ENCODE measurements at places on chromosomes 2 and 18.

DNA sequence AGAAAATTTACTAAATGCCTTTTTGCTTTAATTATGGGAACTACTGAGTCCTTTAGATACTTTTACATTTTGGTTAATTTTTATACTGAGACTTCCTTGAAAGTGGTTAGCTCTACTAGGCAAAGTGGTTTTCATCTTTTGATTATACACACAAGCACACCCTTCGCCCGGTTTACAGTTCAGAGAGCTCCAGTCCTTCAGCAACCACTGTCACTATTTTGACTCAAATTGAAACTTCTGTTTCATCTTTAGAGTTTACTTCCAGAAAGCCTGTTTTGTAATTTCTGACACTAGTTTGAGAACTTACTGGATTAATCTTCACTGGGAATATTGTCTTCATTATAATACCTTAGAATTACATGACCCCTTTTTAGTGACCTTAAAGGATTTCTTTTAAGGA lies 140.3 kb upstream of the FOSL2 start:
- DNase-seq: peak; percentile 37

DNA sequence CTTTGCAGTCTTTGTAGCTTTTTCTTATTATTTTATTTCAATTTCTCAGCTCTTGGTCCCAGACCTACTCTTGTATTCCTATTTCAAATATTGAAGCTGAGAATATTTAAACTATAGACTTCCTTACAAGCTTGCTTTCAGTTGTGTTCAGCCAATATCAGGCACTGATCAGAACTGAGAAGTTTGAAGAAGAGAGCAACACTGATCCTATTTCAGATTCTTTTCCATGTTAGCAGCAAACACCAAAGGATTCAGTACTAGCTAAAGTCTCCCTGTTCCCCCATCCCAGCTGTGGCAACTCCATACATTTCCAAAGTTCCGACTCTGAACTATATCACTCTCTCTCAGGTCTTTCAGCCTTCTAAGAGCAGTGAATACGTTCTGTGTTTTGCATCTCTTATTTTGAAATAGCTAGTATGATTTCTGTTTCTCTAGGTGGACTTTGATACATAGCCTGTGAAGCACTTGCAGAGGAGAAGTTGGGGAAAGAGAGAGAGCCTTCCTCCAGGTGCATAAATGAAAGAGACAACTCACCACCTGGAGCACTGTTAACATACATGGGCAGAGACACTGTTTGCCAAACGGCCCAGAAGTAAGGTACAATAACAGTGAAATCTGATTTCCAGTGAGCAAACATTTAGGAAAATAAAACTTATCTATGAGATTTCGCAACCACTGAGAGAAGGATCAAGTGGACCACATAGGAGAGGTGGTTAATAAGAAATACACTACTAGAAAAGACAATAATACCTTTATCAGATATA lies 135.0 kb upstream of the ZNF804A start:
- no peak for DNase-seq

- no peak for DNase-seq
These were observed 84.9 kb downstream of the PDCL3 start for GRCh38 chr2:100647709-100648108.

DNA sequence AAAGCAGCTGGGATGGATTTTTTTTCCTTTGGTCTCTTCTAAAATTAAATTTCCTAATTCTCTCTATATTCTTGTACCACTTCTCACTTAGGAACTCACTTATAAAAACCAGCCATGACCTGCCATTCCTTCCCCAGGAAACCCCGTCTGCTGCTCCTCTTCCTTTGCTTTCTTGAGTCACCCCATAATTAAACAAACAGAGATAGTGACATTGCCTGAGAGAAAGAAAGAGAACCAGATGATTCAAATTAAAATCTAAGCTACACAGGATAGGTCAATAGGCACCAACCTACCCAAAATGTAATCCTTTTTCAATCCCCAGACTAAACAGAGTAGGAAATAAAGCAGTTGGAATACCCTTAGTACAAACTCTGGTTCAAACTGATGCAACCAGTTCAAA lies 9.7 kb downstream of the STK39 start:
- DNase-seq: no peak

DNA sequence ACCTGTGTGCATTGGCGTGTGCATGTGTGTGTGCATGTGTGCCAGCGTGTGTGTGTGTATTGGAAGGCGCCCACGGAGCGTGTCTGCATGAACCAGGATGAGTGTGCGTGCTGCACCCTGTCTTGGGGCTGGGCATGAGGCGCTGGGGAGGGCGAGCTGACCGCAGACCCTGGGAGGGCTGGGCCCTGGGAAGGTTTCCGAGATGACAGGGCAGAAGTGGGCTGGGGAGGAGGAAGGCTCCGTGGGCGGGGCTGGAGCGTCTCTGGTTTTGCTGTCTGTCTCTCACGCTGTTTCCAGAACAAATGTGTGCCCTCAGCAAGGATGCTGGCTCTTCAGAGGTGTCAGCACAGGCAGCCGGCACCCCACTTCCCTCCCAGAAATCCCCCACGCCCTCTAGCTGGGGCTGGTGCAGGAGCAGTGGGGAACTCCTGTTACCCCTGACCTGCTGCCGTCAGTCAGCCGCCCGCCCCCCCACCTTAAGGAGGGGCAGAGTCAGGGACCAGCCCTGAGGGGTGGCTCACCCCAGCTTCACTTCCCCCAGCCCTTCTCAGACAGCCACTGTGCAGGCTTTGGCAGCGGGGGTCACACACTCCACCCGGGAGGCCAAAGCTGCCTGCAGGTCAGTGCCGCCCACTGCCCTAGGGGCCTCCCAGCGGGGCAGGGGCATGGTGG lies at the start of gene GPR35:
Gene GPR35, plus strand, starts transcription at position 531 of the 672 bp plus-strand sequence. CDS start 4,473 bp downstream, outside the sequence.
- peak; percentile 88 for DNase-seq

DNA sequence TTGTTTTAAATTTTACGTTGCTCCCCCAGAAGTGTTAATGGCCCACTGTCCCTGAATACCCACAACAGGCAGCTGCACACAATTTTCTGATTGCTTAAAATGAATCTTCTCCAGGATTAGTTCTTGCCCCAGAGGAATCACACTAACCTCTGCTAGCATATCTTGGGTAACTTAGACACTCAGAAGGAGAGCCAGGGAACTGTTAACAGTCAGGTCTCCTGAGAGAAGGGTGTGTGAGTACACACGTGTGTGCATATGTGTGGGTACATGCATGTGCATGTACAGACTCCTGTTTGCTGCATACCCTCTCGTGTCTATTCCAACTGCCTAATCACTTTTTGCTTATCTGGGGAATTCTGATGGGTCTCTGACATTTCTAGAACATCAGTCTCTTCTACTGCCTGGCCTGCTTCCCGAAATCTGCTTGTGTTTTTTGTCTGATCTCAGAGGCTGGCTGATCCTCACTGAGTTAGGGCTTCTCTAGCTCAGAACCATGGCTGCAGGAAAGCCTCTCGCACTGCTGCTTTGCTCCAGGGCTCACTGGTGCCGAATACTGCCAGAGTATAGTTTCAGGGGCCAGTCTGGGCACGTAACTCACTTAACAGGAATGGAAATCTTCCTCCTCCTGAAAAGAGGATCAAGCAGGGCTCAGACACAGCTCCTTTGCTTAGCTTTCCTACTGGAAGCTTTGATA lies 62.8 kb downstream of the PRELID3A start:
- no peak for DNase-seq

All from CD4-positive, alpha-beta T cell treated with Interleukin-4 for 1 hour (primary cell).